ENCODE measurements at places on chromosomes 3 and 15.

DNA sequence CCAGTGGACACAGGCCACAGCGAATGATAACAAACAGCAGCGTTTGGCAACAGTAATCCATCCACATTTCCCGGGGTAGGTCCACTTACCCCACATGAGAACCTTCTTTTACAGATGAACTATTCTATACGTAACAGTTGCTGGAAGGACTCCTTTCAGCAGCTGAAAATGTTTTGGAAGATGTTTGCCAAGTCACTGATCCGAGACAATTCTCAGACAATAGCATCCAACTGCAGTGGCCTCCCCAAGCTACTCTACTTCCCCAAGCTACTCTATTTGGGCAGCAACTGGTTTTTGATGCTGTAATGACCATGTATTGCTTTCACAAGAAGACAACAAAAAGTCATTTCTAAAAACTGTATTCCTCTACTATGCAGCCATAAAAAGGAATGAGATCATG lies 87.5 kb downstream of the ADAMTS17 start:
- DNase-seq: no peak

GRCh38 chr15:41780266-41780665 lies 6.0 kb downstream of the MAPKBP1 start:
- DNase-seq: no peak

- peak; percentile 60 for DNase-seq
Observed at GRCh38 chr3:46662771-46663551, 30.5 kb downstream of the ALS2CL start.

GRCh38 chr3:107493134-107493533 lies 29.6 kb upstream of the BBX start:
- no peak for DNase-seq

GRCh38 chr3:127387119-127387518 lies 99.3 kb upstream of the PRR20G start:
- no peak for DNase-seq

GRCh38 chr15:26113296-26113695 lies 250.2 kb upstream of the ATP10A start:
- DNase-seq: no peak

DNA sequence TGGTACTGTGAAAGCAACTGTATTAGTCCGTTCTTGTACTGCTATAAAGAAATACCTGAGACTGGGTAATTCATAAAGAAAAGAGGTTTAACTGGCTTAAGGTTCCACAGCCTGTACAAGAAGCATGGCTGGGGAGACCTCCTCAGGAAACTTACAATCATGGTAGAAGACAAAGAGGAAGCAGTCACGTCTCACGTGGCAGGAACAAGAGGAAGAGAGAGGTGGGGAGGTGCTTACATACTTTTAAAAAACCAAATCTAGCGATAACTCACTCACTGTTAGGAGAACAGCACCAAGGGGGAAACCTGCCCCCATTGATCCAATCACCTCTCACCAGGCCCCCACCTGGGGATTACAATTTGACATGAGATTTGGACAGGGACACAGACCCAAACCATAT lies 48.9 kb downstream of the IQGAP1 start:
- no peak for DNase-seq

GRCh38 chr15:28955160-28955992 lies 69.6 kb downstream of the APBA2 start:
- DNase-seq: peak; percentile 73

All from left kidney (tissue), 8 donors.